ENCODE measurements at places on chromosomes 11 and 22. TPM values are rescaled to one million over a fixed set of nuclear protein-coding genes. Genes with fewer than 3 reads are reported as not detected.

MIOX gene
- 3.9 TPM for total RNA-seq

TFIP11 gene
- 46.0 TPM for total RNA-seq

HEPHL1 gene
- total RNA-seq, result not detected

DNA sequence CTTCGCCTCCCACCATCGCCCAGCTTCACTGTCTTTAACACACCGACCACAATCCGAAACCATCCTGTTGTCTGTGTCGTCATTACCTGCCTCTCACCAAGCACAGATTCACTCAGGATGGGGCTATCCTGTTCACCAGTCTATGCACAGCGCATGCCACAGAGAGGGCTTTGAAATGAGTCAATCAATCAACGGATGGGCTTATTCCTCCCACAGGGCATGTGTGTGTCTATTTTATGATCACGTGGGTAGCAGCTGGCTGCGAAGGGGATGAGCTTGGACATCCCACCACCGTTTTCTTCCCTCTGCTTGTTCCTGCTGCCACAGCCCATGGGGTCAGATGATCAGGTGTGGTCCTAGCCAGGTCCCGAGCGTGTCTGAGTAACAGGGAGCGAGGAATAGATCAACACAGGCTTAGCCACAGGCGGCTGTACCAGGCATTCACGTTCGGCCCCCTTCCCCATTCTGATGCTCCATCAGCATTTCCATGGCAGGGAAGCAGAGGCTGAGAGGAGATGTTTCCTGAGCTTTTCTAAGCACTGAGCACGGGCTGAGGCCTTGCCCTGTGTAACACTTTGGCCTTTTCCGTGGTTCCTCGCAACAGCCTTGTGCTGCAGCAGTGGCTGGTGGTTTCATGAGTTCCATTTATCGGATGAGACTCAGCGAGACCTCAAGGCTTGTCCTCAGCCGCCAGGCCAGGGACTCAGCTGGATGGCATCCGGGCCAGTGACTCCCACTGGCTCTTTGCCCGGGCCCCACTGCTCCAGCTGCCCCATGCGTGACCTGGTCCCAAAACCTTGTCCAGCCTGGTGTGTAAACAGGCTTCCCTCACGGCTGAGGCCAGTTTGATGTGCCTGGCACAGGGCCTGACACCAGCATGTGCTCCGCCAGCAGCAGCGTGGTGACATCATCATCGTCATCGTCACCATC, 48.1 kb upstream of the FGF3 start:
- H3K36me3 ChIP-seq, result no peaks in the 10 kb centered on the region
- H3K27me3 ChIP-seq, result no peaks in the 10 kb centered on the region
- H3K4me1 ChIP-seq, result no peaks in the 10 kb centered on the region
- no peak for DNase-seq

DNA sequence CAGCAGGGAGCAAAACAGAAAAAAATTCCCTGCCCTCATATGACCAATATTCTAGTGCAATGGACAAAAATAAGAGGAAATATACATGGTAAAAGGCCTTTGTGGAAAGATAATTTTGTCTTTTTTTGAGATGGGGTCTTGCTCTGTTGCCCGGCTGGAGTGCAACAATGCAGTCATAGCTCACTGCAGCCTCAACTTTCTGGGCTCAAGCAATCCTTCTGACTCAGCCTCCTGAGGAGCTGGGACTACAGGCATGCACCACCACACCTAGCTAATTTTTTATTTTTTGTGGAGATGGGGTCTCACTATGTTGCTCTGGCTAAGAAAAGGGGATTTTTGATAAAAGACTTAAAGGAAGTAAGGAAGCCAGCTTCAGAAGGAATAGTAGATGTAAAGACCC, 25.7 kb upstream of the DDX10 start:
- no peak overlapping the region for H3K4me3 ChIP-seq
- no peak for DNase-seq
- no peaks in the 10 kb centered on the region for H3K36me3 ChIP-seq
- no peaks in the 10 kb centered on the region for H3K4me1 ChIP-seq

GRCh38 chr22:49748514-49748913, 79.2 kb downstream of the BRD1 start:
- no peak overlapping the region for H3K4me3 ChIP-seq
- no peaks in the 10 kb centered on the region for H3K4me1 ChIP-seq
- H3K36me3 ChIP-seq, result no peaks in the 10 kb centered on the region
- no peak for DNase-seq
- H3K27me3 ChIP-seq, result no peaks in the 10 kb centered on the region

GRCh38 chr11:42171046-42171445, 711.6 kb upstream of the LRRC4C start:
- no peaks in the 10 kb centered on the region for H3K36me3 ChIP-seq
- H3K4me3 ChIP-seq, result no peak overlapping the region

GRCh38 chr11:69298267-69299022, 4.5 kb downstream of the MYEOV start:
- H3K27ac ChIP-seq, result peak overlapping the region; percentile 51
- no peaks in the 10 kb centered on the region for H3K36me3 ChIP-seq
- peaks cover 33% of the 10 kb centered on the region for H3K4me1 ChIP-seq
- H3K27me3 ChIP-seq, result no peaks in the 10 kb centered on the region

- no peaks in the 10 kb centered on the region for H3K27me3 ChIP-seq
- no peak overlapping the region for H3K27ac ChIP-seq
- H3K4me1 ChIP-seq, result no peaks in the 10 kb centered on the region
- no peaks in the 10 kb centered on the region for H3K36me3 ChIP-seq
- no peak overlapping the region for H3K4me3 ChIP-seq
Observed at GRCh38 chr22:47355388-47355725, 592.9 kb downstream of the TBC1D22A start.

DNA sequence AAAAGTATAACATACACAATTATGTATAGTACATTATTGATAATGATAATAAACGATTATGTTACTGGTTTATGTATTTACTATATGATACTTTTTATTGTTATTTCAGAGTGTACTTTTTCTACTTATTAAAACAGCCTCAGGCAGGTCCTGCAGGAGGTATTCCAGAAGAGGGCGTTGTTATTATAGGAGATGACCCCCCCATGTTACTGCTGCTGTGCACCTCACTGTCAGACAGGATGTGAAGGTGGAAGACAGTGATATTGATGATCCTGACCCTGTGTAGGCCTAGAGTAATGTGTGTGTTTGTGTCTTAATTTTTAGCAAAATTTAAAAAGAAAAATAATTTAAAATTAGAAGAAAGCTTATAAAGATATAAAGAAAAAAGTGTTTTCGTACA, 57.6 kb downstream of the REXO2 start:
- DNase-seq, result no peak
- no peak overlapping the region for H3K27ac ChIP-seq
- H3K27me3 ChIP-seq, result no peaks in the 10 kb centered on the region
- no peak overlapping the region for H3K4me3 ChIP-seq

DNA sequence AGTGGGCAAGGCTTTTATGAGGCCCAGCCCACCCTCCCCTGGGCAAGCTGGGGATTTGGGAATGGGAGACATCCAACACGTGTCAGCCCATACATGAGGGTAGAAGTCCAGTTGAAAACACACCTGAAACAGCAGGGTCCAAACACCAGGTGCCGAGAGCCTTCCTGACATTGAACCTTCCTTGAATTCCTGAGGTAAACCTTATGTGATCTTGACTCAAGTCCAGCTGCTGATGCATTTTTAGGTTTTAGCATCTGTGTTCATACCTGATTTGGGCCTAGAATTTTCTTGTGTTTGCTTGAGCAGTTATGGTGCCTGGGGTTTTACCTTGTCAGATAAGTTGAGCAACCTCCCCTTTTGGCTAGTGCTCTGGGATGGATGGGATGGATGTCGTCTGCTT, 66.3 kb downstream of the CDKN1C start:
- no peaks in the 10 kb centered on the region for H3K36me3 ChIP-seq
- H3K4me3 ChIP-seq, result no peak overlapping the region
- H3K27me3 ChIP-seq, result no peaks in the 10 kb centered on the region
- no peak for DNase-seq
- no peaks in the 10 kb centered on the region for H3K4me1 ChIP-seq
- H3K27ac ChIP-seq, result no peak overlapping the region

- H3K4me1 ChIP-seq, result no peaks in the 10 kb centered on the region
- H3K4me3 ChIP-seq, result no peak overlapping the region
- no peaks in the 10 kb centered on the region for H3K27me3 ChIP-seq
Observed at GRCh38 chr11:73671701-73672100, 25.3 kb downstream of the PLEKHB1 start.

GRCh38 chr11:3853899-3854659, 1.4 kb upstream of the STIM1 start:
- peak overlapping the region; percentile 77 for H3K27ac ChIP-seq
- H3K36me3 ChIP-seq, result no peaks in the 10 kb centered on the region
- peak overlapping the region; percentile 78 for H3K4me3 ChIP-seq
- peaks cover 33% of the 10 kb centered on the region for H3K4me1 ChIP-seq
- H3K27me3 ChIP-seq, result no peaks in the 10 kb centered on the region
- peak; percentile 85 for DNase-seq

- no peaks in the 10 kb centered on the region for H3K27me3 ChIP-seq
- H3K4me1 ChIP-seq, result peaks cover 46% of the 10 kb centered on the region
- DNase-seq, result no peak
- no peaks in the 10 kb centered on the region for H3K36me3 ChIP-seq
- no peak overlapping the region for H3K27ac ChIP-seq
Observed at GRCh38 chr11:113189909-113190667, 124.3 kb upstream of the TTC12 start.

- peaks cover 14% of the 10 kb centered on the region for H3K4me1 ChIP-seq
- no peaks in the 10 kb centered on the region for H3K36me3 ChIP-seq
- peak overlapping the region; percentile 47 for H3K4me3 ChIP-seq
- no peak for DNase-seq
- H3K27ac ChIP-seq, result no peak overlapping the region
Observed at GRCh38 chr11:61042961-61043540, 59.2 kb upstream of the CD5 start.

All from Karpas-422 (cell line).